ENCODE measurements at places on chromosomes 1 and 21.

GRCh38 chr21:31254131-31254530, 89.9 kb downstream of the TIAM1 start:
- no peak for DNase-seq
- H3K36me3 ChIP-seq: no peaks in the 10 kb centered on the region
- H3K4me3 ChIP-seq: no peak overlapping the region

- H3K36me3 ChIP-seq: no peaks in the 10 kb centered on the region
- no peaks in the 10 kb centered on the region for H3K27me3 ChIP-seq
- no peak for DNase-seq
- H3K27ac ChIP-seq: no peak overlapping the region
- peaks cover 3% of the 10 kb centered on the region for H3K4me1 ChIP-seq
Observed at GRCh38 chr1:201039418-201039817, 15.9 kb upstream of the KIF21B start.

DNA sequence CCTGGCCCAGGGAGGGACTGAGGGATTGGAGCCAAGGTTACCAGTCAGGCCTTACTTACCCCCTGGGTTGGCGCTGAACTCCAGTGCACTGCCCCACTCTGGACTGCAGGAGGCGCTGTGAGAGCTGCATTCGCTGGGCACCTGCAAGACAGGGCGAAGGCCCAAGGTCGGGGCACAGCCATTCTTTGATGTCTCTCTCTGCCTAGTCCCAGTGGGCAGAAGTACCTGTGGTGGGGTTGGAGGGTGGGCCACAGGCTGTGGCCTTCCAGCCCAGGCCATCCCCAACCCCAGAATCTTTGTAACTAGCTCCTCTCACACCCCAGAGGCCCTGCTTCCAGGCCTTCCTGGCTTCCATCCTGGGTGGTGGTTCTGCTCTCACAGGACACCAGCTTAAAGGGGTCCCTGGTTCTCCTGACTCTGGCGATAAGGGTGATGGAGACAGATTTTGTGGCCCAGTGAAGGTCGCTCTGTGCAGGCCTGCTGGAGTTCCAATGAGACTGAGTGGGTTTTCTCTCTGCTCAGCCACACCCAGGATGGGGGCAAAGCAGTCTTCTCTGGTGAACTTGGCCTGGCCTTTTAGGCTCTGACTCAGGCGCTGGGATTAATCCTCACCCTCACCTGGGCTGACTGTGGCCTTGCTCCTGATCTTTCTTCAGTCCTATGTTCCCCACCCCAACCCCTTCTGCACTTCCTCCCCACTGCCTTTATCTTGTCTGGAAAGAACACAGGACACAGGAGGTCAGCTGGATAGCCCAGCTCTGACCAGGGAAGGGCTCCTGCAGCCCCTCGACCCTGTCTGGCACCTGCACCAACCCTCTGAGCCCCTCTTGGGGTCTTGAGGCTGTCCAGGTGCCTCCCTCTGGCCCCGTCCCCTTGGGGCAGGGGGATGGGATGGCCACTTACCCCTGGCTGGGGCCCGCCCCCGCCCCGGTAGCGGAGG, 954 bp downstream of the MYOG start:
- no peaks in the 10 kb centered on the region for H3K36me3 ChIP-seq
- H3K4me1 ChIP-seq: no peaks in the 10 kb centered on the region
- H3K27ac ChIP-seq: no peak overlapping the region
- no peak for DNase-seq

DNA sequence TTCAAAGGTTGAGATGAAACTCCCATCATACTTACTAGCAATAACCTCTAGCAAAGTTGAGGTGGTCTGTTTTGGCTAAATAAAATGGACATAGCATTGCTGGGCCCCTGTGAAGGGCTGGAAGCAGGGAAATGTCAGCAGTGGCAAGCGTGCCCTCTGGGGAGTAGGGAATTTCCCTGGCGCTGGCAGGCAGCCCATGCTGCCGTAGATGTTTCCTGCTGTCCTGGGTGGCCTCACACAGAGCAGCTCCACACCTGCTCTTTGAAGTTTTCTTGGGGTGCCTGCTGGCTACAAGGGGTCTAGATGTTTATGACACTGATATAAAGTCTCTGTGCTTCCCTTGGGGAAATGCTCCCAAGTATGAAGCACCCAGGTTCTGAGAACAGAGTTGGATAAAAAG, 30.2 kb downstream of the ADARB1 start:
- no peak for DNase-seq
- peak overlapping the region; percentile 52 for H3K27ac ChIP-seq
- peaks cover 55% of the 10 kb centered on the region for H3K4me1 ChIP-seq
- H3K36me3 ChIP-seq: no peaks in the 10 kb centered on the region

GRCh38 chr1:204232526-204232925, 18.7 kb upstream of the GOLT1A start:
- H3K27ac ChIP-seq: no peak overlapping the region
- H3K4me1 ChIP-seq: no peaks in the 10 kb centered on the region
- H3K36me3 ChIP-seq: no peaks in the 10 kb centered on the region
- no peak for DNase-seq

- H3K27me3 ChIP-seq: no peaks in the 10 kb centered on the region
- no peak for DNase-seq
- H3K27ac ChIP-seq: no peak overlapping the region
- no peak overlapping the region for H3K4me3 ChIP-seq
Observed at GRCh38 chr1:42970143-42970542, 11.5 kb upstream of the SLC2A1 start.

GRCh38 chr1:183363972-183364371, 54.2 kb downstream of the NMNAT2 start:
- DNase-seq: no peak
- H3K4me3 ChIP-seq: no peak overlapping the region
- peaks cover 14% of the 10 kb centered on the region for H3K27me3 ChIP-seq
- no peak overlapping the region for H3K27ac ChIP-seq

GRCh38 chr1:157961805-157962762, 31.4 kb upstream of the KIRREL1 start:
- no peaks in the 10 kb centered on the region for H3K36me3 ChIP-seq
- H3K27me3 ChIP-seq: peaks cover 15% of the 10 kb centered on the region
- H3K4me3 ChIP-seq: no peak overlapping the region
- no peak for DNase-seq
- H3K27ac ChIP-seq: no peak overlapping the region

DNA sequence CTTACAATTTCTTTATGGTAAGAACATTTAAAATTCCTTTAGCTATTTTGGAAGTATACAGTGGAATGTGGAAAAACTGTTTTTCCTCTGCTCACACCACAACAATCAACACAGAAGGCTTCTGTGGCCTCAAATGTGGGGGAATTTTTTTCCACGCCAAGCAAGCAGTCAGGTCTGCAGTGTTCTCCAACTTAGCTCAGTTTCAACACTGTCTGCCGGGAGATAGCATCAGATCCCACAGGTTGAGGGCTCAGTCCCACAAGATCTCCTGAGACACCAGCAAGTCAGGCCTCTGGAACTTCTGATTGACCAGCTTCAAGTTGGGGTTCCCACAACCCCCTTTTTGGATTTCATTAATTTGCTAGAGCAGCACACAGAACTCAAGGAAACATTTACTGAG, 50.3 kb downstream of the PTBP2 start:
- H3K4me3 ChIP-seq: no peak overlapping the region
- no peak for DNase-seq
- H3K27me3 ChIP-seq: no peaks in the 10 kb centered on the region
- no peak overlapping the region for H3K27ac ChIP-seq
- peaks cover 13% of the 10 kb centered on the region for H3K36me3 ChIP-seq

DNA sequence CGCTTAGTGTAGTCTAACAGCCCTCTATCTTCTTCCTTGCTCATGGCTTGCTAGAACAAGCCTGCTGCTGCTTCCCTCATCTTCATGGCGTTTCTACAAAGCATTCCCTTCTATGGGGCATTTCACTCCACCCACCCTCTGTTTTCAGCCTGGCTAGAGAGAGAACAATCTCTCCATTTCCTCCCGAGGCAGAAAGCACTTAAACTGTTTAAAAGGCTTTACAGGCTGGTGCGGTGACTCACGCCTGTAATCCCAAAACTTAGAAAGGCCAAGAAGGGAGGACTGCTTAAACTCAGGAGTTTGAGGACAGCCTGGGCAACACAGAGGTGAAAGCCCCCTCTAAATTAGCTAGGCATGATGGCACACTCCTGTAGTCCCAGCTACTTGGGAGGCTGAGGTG, 17.8 kb downstream of the ORC1 start:
- H3K4me1 ChIP-seq: no peaks in the 10 kb centered on the region
- no peak for DNase-seq
- no peaks in the 10 kb centered on the region for H3K27me3 ChIP-seq
- no peak overlapping the region for H3K4me3 ChIP-seq

DNA sequence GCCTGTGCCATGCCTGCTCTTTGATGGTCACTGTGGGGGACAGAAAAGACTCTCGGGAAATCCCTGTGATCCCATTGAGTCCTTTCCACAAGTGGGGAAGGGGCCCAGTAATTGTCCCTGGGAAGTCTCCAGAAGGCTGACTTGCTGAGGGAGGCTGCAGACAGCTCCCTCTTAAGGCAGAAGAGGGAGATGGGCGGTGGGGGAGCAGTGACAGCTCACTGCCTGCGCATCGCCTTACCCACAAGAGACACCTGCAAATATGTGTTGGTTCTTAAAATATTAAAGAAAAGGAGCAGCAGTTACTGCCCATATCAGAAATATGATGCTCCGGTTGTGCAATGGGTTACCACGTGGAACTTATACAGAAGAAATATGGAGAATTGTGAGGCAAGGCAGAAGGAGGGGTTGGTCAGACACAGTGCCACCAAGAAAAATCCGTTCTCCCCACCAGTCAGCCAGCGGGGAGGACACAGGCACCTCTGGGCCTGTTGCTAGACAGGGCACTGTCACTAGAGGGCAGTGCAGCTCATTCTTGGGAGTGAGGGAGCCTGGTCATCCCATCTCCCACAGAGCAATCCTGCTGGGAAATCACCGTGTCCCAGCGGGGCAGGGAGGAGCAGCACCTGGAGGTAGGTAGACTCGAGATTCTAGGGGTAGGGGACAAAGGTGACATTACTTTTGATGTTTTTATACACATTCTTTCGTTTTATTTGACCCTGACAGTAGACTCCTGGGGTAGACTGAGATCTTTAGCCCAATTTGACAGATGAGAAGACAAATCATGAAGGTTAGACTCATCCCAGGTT, 6.9 kb upstream of the CAMK1G start:
- DNase-seq: peak; percentile 52
- H3K27me3 ChIP-seq: peaks cover 6% of the 10 kb centered on the region
- no peaks in the 10 kb centered on the region for H3K4me1 ChIP-seq
- no peak overlapping the region for H3K4me3 ChIP-seq
- H3K27ac ChIP-seq: no peak overlapping the region

- H3K4me3 ChIP-seq: no peak overlapping the region
- no peaks in the 10 kb centered on the region for H3K36me3 ChIP-seq
- H3K27me3 ChIP-seq: no peaks in the 10 kb centered on the region
Observed at GRCh38 chr1:234781241-234782065, 171.5 kb upstream of the IRF2BP2 start.

DNA sequence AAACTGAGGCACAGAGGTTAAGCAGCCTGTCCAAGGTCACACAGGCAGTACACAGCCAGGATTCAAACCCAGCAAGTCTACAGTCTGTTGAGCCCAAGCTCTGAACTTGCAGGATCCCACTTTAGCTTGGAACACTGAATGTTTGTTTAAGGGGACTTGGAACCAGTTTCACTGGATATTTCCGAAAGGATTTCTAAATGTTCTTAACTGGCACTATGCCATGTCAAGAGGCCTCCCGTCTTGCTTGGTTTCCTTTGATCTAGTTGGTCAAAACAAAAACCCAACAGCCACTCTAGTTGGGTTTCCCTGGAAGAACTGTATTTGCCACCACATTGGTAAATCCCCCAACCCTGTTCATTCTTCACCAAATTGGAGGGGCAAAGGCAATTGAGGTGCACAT, 317.6 kb upstream of the KAZN start:
- peaks cover 1% of the 10 kb centered on the region for H3K27me3 ChIP-seq
- H3K4me1 ChIP-seq: no peaks in the 10 kb centered on the region
- H3K36me3 ChIP-seq: no peaks in the 10 kb centered on the region
- no peak overlapping the region for H3K4me3 ChIP-seq
- H3K27ac ChIP-seq: no peak overlapping the region

- peaks cover 14% of the 10 kb centered on the region for H3K36me3 ChIP-seq
- H3K4me3 ChIP-seq: no peak overlapping the region
- H3K27ac ChIP-seq: no peak overlapping the region
Observed at GRCh38 chr1:28482138-28482537, 23.7 kb upstream of the RCC1 start.

GRCh38 chr1:104132382-104132973, 382.8 kb downstream of the AMY1C start:
- no peak overlapping the region for H3K4me3 ChIP-seq
- no peak overlapping the region for H3K27ac ChIP-seq
- no peaks in the 10 kb centered on the region for H3K4me1 ChIP-seq
- H3K27me3 ChIP-seq: peaks cover 3% of the 10 kb centered on the region
- no peaks in the 10 kb centered on the region for H3K36me3 ChIP-seq
- DNase-seq: no peak

GRCh38 chr1:84598846-84599741, 24.9 kb upstream of the CTBS start:
- H3K4me3 ChIP-seq: no peak overlapping the region
- H3K27ac ChIP-seq: no peak overlapping the region
- peaks cover 6% of the 10 kb centered on the region for H3K4me1 ChIP-seq
- peaks cover 4% of the 10 kb centered on the region for H3K36me3 ChIP-seq
- DNase-seq: no peak

- no peak for DNase-seq
- H3K27me3 ChIP-seq: peaks cover 4% of the 10 kb centered on the region
- H3K36me3 ChIP-seq: peaks cover 2% of the 10 kb centered on the region
- H3K4me3 ChIP-seq: no peak overlapping the region
Observed at GRCh38 chr1:5611851-5612250, 380.4 kb downstream of the NPHP4 start.

DNA sequence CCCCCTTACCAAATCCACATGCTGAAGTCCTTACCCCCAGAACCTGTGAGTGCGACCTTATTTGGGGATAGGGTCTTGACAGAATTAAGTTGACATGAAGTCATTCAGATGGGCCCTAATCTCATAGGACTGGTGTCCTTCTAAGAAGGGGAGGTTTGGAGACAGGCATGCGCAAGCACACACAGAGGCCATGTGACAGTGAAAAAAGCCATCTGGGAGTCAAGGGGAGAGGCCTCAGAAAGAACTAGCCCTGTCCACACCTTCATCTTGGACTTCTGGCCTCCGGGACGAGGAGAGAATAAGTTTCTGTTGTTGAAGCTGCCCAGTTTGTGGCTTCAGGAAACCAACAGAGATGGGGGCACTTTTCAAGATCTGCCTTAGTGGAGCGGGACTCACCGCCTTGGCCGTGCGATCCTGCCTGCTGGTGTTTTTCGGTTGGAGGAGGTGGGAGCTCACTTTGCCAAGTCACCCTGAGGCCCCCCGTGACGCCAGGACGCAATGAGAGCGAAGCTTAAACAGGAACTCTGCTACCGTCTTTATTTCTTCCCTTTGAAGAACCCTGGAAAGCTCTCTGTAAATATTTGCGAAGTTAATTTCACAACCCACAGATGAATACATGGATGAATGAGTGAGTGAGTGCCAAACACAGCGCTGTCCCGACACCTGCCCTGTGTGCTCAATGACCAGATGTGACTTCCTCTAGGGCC, 42.5 kb upstream of the C1orf174 start:
- DNase-seq: no peak
- H3K27ac ChIP-seq: no peak overlapping the region
- H3K36me3 ChIP-seq: no peaks in the 10 kb centered on the region
- no peak overlapping the region for H3K4me3 ChIP-seq
- H3K4me1 ChIP-seq: no peaks in the 10 kb centered on the region
- H3K27me3 ChIP-seq: peaks cover 16% of the 10 kb centered on the region

GRCh38 chr21:39319814-39320332, 6.4 kb upstream of the BRWD1 start:
- no peak overlapping the region for H3K4me3 ChIP-seq
- H3K27me3 ChIP-seq: no peaks in the 10 kb centered on the region
- no peak for DNase-seq
